OCI-LY7 (cell line): ENCODE measurements at places on chromosomes 11 and 22. TPM values are rescaled to one million over a fixed set of nuclear protein-coding genes. Genes with fewer than 3 reads are reported as not detected.

DNA sequence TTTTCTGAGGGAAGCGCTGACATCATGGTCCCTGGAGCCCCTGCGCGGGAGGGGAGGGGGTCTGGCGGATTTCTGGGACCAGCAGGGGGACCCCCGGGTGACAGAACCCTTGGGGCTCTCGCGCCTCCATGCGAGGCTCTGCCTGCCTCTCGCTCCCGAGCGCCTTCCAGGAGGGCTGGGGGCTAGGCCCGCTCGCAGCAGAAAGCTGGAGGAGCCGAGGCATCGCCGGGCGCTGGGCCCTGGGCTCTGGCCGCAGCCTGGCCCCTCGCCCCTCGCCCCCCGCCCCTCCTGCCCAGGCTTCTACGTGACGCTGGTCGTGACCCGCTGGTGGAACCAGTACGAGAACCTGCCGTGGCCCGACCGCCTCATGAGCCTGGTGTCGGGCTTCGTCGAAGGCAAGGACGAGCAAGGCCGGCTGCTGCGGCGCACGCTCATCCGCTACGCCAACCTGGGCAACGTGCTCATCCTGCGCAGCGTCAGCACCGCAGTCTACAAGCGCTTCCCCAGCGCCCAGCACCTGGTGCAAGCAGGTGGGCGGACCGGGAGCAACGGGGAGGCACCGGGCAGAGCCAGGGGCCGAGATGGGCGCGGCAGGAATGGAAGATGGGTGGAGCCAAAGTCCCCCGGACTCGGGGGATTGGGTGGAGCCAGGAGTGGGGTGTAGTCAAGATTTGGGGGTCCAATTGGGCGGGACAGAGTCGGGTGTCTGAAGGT, 5.4 kb downstream of the BEST1 start:
- DNase-seq: no peak

- DNase-seq: no peak
These were observed 507.1 kb upstream of the CCDC90B start for GRCh38 chr11:83793310-83793709.

GRCh38 chr11:112655371-112655770, 305.8 kb upstream of the NCAM1 start:
- no peak for DNase-seq

The SNX32 gene
- total RNA-seq: not detected in 2 replicates

The ISX gene
- not detected in 2 replicates for total RNA-seq
